ENCODE measurements at places on chromosomes 5 and 9.

DNA sequence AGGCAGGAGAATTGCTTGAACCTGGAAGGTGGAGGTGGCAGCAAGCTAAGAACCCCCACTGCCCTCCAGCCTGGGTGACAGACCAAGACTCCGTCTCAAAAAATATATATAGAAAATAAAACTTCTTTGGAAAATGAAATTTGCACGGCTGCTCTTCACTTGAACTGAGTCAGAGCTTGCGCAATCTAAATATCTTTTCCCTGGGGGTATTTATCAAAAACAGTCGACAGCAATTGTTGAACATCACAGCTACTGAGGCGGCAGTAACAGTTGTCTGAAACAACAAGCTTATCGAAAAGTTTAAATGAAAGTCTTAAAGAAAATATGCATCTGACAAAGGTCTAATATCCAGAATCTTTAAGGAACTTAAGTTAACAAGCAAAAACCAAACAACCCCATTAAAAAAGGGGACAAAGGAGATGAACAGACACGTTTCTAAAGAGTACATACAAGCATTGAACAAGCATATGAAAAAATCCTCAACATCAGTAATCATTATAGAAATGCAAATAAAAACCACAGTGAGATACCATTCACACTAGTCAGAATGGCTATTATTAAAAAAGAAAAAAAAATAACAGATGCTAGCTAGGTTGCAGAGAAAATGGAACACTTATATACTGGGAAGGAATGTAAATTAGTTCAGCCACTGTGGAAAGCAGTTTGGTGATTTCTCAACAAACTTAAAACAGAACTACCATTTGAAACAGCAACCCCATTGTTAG is 153.6 kb upstream of the CDH9 start:
- DNase-seq, result no peak

GRCh38 chr5:95664204-95664786 is 17.7 kb downstream of the RFESD start:
- peak; percentile 32 for DNase-seq

- DNase-seq, result peak; percentile 10
Observed at GRCh38 chr5:43730832-43731342, 127.9 kb downstream of the NNT start.

GRCh38 chr5:115962565-115963402 is 509 bp downstream of the LVRN start:
- DNase-seq, result peak; percentile 28

DNA sequence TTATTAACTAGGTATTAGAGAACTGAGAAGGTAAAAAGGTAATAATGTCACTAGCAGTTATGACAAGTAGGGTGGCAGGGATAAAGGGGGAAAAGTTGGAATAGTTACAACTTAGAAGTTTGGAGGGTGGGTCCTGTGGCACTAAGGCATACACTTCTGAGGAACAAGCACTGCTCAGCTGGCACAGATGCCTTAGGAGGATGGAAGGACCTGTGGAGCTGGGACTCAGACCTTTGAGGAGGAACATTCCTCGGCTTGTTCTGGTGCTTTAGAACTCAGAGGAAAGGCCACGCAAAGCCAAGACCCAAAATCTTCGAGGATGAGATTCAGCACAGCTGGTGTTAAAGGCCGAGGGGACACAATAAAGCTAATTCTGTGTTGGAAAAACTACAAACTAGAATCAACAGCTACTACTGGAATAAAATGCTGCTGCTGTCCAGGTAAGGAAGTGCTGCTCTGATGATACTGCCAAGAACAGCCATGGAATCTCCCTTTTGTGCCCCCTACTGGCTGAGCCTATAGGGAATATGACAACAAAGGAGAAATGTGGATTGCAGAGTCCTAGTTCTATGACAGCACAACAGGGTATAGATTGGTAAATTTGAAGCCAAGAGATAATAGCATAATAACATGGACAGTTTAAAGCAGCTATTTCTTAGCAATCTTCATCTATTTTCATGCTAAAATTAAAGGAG is 126.7 kb downstream of the SLC25A46 start:
- peak; percentile 84 for DNase-seq

DNA sequence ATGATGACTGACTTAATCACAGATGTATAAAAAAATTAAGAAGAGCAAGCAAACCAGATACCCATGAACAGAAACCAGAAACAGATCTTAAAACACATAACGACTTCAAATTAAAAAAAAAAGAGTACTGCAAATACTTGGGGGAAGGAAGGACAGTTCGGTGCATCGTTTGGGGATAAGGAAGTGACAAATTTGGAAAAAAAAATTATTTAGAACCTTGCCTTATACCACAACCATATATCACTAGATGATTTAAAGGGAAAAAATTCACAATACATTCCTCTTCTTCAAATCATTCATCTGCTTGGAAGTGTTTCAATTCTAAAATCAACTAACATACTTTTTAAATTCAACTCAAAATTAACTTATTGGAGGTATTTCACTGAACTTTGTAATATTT is 1038.6 kb upstream of the DMAC1 start:
- DNase-seq, result no peak

GRCh38 chr5:172939071-172939470 is 20.2 kb upstream of the RPL26L1 start:
- peak; percentile 88 for DNase-seq

GRCh38 chr5:176851871-176852658 is 41.7 kb downstream of the UNC5A start:
- DNase-seq, result no peak

GRCh38 chr5:151156507-151157420 is 815 bp downstream of the ANXA6 start:
- peak; percentile 40 for DNase-seq

DNA sequence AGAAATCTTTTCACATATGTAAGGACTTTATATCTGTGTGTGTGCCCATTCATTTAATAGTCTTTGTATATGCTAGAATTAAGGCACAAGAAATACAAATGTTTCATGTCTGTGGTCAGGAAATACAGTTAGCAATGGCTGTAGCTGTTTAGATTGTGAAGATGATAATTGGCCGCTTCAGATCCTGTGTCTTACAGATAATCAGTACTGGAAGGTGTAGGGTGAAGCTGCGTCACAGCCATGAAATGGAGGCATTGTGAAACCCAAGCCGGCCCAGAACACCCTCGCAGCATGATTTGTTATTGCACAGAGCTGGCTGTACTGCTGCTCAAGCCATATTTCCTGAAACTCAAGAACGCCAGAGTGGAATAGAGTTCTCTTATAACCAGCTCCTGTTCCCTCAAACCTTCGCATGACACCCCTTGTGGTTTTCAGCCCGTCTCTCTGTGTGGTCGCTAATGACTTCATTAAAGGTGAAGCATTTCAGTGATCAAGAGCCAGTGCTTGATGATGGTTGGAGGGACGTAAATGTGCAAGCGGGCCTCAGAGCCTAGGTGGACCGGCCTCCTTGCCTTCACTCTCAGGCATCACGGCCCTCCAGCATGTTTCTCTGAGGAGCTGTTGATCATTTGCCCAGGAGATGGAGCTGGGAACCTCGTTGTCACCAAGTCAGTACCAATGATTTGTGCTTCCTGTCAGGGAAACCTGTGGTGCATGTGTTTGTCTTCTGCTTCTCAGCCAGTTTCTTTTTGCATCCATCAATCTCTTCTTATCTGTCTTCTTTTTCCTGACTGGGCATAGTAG is 80.1 kb downstream of the F2RL2 start:
- peak; percentile 29 for DNase-seq

GRCh38 chr9:76433406-76433805 is 25.6 kb upstream of the GCNT1 start:
- DNase-seq, result no peak

DNA sequence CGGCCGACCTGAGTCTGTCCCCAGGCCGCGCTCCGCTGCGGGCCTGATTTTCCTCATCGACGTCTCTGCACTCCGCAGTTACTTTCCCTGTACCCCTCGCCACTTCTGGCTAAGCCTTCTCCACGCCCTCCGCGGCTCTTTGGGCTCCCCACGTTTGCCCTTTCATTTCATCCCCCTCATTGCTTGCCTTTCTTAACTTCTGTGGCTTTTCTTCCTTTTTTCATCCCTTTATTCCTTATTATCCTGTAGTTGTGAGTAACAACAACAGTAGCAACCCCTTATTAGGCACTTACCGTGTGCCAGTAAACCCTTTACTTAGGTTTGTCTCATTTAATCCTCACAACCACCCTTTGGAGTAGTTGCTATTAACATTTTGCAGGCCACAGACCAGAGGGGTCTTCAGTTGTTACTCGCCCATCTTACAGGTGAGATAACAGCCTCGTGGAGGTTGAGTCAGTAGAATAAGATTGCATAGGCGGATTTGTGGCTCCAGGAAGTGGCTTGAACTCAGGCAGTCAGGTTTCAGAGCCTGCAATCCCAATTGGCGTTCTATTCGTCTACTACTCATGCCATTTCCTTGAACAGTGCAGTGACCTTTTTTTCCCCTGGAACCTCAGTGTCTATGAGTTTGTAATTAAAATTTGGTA is 724 bp downstream of the TCERG1 start:
- peak; percentile 67 for DNase-seq

DNA sequence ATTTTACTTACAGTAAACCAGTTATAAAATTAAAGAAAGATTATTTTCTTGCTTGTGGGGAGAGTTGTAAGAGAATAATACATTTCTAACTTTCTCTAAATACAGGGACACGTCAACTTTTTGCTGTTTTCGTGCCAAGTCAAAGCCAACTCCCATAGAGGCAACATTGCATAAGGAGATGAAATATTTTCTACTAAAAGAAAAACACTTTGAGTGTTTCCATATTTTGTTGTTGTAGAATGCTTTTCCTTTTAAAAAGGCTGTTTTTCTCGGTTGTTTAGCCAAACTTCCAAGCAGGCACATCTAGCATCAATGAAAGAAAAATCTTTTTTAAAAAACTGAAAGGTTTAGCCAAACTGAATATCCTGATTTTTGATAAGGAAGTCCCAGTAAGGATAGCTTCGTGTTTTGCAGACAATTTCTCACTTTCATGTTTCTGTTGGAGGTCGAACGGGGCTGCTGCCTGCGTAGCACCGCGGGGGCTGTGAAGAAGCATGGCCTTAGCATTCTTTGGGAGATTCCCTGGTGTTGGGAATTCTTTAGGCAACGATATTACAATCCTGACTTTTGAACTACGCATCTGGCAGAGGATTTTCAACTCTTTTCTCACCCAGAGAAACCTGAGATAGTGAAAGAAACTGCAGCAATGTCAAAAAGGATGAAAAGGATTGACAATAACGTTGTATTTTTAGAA is 108.1 kb upstream of the FBXL7 start:
- peak; percentile 17 for DNase-seq

DNA sequence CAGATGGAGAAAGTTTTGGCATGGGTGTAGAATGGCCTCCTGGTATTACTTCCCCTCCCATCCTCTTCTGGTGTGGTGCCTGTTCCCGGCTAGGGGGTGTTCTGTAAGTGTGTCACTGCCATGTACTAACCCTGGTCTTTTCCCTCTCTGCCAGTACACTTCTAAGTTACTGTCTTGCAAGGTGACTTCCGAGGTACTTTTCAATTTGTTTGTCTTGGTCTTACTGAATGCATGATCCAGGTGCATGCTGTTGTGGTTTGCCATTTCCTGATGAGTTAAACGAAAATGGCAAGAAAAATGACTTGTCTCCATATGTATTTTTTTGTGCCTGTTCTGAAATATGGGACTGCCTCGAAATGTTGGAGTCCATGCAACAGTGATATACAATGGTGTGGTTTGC is 46.0 kb downstream of the C9orf152 start:
- DNase-seq, result no peak

DNA sequence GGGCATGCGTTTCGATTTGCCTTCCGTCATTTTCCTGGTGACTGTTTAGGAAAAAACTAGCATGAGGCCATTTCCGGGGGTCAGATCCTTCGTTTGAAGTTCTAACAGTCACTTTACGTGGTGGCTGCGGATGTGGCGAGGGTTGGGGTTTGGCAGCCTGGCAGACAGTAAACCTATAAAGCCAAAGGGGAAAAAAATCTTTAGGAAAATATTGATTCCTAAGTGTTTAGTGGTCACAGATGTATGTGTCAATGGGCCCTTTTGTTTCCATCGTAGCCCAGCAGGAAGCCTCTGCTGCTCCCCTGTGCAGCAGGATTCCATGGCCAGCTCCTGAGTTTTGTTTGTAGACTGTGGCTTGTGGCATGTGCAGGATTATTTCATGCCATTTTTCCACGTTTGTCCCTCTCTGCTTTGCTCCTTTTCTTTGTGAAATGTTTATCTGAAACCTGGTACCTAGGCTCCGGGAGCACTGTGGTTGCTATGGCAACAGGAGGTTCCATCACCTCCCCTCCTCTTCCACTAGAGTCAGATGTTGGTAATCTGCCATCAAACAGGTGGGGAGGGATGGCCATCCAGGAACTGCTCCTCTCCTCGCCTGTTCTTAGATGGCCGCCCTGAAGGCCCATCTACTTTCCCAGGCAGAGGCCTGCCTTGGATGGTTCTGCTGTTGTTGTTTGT is 202.3 kb downstream of the AOPEP start:
- no peak for DNase-seq

Measured in mesendoderm (in vitro differentiated cells).